Fibroblast of mammary gland (primary cell): ENCODE measurements at places on chromosomes 3 and 15.

DNA sequence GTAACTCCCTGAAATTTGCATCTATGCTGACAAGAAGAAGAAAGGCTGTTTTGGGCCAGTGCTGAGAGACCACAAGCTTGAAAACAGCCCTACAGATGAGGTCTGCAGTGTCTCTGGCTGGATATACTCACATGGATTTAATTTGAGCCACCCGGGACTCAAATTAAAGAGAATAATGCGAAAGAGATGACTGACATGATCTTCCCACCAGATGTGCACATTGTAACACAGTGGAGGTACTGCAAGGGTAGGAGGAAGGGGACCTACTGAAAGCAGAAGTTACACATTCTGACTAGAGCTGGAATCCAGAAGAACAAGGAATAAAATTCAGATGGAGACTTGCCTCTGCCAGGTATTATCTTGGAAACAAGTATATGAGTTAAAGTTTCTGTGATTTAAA is 728.3 kb upstream of the SGO1 start:
- DNase-seq: no peak

- peak; percentile 97 for DNase-seq
Observed at GRCh38 chr3:127889461-127889863, 25.6 kb upstream of the KBTBD12 start.

GRCh38 chr3:13492976-13493866 is 13.1 kb downstream of the HDAC11 start:
- DNase-seq: no peak

DNA sequence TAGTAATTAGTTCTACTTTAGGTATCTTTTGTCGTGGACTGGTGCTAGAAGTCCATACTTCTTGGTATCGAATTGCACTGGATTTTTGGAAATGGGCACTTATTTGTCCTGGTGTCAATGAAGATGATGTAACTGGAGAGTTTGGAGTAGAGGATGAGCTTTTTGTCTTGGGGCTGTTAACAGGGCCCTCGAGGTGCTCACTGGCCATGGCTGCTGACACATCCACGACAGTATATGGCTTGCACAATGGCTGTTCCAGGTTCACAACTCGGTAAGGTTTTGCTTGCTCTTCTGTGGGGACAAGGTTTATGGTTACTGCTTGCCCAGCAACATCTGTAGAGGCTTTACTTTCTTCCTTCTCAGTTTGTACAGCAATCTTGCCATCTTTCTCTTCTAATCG is 109.4 kb upstream of the TSPAN3 start:
- DNase-seq: no peak

DNA sequence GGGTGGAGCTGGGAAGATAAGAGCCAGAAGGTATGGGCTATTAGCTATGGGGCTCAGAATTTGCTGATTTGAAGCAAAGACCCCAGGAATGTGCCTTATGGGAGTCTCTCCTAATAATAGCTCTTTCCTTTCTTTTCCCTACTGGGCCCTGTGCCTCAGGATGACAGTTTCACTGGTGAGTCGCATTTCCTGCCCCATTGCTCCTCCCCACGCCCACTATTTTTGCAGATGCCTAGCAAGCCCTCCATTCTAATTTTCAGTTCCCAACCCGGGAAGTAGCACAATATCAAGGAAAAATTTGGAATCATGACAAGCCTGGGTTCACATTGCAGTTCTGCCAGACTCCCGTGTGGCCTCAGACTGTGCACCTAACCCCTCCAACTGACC is 583 bp downstream of the IL17RE start:
- peak; percentile 60 for DNase-seq

- no peak for DNase-seq
Observed at GRCh38 chr3:115727135-115727534, 103.8 kb downstream of the GAP43 start.

GRCh38 chr3:154886437-154886836 is 193.7 kb upstream of the MME start:
- peak; percentile 100 for DNase-seq

DNA sequence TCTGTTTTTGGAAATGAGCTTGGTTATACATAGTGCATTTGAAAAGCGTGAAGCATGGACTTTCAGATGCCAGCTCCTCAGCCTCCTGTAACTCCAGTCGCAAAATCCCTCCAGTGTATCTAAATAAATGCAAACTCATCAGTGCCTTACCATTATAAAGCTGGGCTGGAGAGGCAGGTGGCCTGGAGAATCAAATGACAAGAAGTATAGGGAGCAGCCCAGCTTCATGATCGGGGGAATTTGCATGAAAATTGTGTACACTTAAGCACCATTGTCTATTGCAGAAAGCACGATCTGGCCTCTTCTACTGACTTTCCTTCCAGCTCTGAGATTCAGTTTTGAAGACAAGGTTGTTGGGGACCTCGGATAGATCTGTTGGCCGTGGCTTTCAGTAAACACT is 71.7 kb downstream of the IGF1R start:
- no peak for DNase-seq

GRCh38 chr3:3726549-3726948 is 72.7 kb upstream of the LRRN1 start:
- no peak for DNase-seq

DNA sequence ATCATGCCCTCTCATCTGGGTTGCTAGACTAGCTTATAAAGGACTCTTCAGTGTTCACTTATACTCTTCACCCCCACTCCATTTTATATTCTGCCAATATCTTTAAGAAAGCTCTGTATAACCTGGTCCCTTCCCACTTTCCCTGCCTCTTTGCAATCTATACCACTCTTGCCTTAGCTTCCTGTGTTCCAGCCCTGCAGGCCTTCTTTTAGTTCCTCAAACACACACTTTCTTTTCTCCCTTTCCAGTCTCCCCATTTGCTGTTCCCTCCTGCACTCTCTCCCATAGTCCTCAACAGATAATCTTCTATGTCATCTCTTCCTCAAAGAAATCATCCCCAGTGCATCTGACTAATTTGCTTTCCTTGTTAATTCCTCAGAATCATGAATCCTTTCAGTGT is 28.7 kb downstream of the SENP8 start:
- DNase-seq: no peak

DNA sequence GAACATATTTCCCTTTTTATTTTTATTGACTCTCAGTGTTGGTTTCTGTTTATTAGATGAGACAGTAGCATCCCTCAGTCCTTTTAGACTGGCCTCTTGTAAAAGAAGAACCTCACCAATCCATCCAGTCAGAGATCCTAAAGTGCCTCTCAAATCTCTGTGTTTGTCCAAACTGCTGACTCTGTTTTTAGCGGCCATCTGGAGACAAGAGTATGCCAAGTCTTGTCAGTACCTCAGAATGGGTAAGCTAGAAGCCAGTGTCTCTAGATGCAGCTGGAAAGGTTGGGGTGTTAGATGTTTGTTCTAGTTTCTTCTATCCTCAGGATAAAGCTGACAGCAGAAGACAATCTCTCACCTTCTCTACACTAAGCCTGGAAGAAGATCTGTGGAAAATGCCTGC is 537.7 kb upstream of the ZNF385D start:
- DNase-seq: no peak

DNA sequence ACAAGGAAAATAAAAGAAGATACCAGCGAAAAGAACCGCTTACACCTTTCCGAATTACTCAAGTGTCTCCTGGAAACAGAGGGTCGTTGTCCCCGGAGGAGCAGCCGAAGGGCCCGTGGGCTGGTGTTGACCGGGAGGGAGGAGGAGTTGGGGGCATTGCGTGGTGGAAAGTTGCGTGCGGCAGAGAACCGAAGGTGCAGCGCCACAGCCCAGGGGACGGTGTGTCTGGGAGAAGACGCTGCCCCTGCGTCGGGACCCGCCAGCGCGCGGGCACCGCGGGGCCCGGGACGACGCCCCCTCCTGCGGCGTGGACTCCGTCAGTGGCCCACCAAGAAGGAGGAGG is 325 bp downstream of the ALCAM start:
- DNase-seq: no peak

DNA sequence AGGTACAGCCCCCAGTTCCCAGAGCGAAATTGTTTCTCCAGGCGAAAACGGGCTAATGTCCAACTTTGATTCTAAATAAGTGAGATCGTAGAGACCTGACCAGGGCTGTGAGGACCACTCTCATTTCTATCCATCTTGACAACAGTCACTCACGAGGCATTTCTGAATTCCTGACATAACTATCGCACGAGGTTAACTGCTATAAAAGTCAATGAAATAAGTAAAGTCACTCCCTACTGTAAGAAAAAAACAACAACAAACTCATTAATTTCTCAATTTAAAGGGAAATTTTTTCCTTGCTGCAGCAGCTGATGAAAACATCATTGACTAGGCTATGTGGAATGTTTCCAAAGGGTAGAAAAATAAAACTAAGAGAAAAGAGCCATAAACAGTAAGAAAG is 69.1 kb downstream of the GREM1 start:
- no peak for DNase-seq

DNA sequence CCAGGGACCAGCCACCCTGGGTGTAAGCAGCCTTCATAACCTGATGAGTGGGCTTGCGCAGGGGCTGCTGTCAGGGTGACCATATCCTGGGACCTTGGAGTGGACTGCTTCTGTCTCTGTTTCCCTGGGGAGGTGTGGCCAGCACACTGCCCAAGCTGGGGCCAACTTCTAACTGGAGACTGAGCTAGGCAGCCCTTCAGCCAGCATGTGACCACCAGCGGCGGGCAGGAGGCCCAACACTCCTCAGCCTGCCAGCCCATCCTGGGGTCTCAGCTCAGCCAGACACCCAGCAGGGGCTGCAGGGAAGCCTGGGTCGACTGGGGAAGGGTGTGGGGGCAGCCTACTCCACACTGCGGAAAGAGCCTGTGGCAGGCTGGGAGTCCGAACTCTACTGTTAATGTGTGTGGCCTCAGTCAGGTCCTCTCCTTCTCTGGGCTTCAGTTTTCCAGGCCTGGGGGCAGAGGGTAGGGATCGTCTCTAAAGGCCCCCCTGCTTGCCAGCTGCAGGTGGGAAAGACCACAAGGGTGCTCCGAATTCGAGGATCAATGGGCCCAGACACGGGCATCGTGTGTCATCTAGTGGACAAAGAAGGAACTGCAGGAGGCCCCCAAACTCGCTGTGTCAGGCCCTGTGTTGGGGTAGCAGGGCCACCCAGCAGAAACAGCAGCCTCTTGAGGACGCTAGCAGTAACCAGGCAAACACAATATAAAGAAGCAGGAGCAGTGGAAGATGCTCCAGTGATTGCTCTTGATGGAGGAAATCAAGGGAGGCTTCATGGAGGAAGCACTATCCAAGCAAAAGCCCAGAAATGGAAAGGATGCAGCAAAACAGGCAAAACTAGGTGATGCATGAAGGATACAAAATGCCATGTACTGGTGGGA is 2.0 kb upstream of the SEMA3G start:
- DNase-seq: peak; percentile 53

DNA sequence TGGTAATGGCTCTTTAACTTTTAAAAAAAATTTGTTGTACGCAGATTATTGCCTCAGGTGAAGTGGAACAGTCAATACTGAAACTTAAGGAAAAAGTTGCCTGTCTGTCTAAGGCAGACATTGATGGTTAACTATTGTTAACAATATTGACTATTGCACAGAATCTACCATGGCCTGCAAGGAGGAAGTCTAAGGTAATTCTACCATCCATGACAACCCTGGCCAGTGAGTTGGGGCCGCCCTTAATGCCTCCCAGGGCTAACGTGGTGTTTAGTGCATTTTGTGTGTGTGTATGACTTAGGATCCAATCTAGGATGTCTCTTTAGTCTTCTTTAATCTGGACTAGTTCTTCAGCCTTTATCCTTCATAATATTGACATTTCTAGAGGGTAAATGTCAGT is 2.1 kb upstream of the CPB1 start:
- DNase-seq: no peak

- DNase-seq: no peak
Observed at GRCh38 chr15:91192285-91192684, 92.2 kb downstream of the SV2B start.

DNA sequence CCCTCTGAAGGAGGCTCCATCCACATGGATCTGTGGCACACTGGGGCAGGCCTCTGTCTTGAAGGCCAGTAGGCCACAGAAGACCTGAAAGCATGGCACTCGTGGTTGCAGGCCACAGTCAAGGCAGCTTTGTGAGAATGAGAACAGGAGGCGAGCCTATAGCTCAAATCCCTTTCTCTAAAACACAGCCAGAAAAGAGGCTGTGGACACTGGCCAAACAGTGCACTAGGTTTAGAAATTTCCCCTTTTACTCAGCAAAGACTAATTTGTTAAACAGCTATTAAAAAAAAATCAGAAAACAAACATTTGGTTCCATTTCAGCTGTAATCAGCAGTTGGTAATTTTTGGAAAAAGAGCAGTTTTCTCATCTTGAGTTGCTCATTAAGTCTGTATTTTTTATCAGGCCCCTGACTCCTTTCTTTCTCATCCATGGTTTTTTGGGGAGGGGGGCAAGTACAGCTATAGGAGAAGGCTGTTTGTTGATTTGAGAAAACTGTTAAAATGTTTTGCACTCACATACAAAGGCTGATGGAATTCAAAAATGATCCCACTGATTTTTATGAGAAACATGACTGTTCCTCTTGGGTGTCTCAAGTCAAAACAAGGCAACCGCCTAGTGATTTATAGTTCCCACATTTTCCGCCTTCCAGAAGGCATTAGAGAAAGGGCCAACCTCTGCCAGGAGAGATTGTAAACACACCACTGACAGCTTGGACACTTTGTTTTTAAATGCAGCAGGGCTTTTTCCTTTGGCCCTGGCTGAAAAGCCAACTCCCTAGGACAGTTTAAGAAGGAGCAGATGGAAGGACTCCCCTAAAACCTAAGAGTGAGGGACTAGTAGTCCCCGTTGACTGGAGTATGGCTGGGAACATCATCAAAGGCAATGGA is 28.1 kb downstream of the PARP16 start:
- DNase-seq: peak; percentile 58

GRCh38 chr3:109553591-109554371 is 216.4 kb upstream of the DPPA4 start:
- DNase-seq: no peak

- no peak for DNase-seq
Observed at GRCh38 chr3:156664011-156664830, 10.2 kb upstream of the TIPARP start.

GRCh38 chr3:84925571-84925970 is 33.2 kb upstream of the CADM2 start:
- DNase-seq: no peak

DNA sequence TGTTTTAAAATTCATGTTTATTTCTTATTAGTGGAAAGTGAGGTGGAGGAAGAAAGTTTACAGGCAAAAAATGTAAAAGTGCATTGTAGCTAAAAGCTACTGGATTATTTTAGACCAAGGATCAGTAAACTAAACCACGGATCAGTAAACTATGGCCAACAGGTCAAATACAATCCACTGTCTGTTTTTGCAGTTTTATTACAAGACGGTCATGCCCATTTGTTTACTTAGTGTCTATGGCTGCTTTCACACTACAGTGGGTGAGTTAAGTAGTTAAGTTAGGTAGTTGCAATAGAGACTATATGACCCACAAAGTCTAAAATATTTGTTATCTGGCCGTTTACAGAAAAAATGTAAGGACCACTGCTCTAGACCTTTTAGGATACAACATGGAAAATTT is 82.0 kb downstream of the NR2E3 start:
- DNase-seq: no peak

DNA sequence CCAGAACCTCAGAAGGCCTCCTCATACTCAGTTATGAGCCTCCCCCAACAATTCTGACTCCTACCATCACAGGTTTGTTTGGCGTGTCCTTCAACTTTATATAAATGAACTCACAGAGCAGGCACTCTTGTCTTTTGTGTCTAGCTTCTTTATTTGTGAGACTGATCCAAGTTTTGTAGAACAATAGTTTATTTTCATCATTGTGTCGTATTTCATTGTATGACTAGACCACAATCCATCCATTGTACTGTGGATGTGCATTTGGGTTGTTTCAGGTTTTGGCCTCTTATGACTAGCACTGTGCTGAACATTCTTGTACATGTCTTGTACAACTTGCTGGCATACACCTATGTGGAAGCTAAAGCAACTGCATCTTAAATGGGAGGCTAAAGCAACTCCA is 292.8 kb upstream of the LYSMD4 start:
- DNase-seq: no peak

GRCh38 chr3:87354398-87354797 is 78.0 kb upstream of the POU1F1 start:
- DNase-seq: no peak
